ENCODE measurements at places on chromosomes 3 and 15.

DNA sequence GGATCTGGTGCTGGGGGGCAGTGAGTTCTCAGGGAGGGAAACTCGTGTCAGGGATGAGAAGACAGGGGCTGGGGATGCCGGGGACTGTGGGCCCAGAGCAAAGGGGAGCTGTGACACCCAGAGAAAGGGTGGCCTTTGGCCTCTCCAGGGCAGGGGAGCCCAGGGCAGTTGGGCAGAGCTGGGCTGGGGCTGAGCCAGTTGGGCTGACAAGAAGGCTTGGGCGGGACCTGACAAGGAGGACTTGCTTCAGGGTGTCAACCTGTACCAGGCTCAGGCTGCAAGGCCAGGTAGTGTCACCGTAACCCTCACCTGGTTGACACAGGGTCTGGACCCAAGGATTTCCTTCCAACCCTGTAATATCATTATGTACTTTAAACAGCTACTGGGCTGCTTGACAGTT, 13.2 kb upstream of the ANPEP start:
- DNase-seq = no peak

- DNase-seq = peak; percentile 43
These were observed 40.0 kb upstream of the TEX9 start for GRCh38 chr15:56325186-56325585.

DNA sequence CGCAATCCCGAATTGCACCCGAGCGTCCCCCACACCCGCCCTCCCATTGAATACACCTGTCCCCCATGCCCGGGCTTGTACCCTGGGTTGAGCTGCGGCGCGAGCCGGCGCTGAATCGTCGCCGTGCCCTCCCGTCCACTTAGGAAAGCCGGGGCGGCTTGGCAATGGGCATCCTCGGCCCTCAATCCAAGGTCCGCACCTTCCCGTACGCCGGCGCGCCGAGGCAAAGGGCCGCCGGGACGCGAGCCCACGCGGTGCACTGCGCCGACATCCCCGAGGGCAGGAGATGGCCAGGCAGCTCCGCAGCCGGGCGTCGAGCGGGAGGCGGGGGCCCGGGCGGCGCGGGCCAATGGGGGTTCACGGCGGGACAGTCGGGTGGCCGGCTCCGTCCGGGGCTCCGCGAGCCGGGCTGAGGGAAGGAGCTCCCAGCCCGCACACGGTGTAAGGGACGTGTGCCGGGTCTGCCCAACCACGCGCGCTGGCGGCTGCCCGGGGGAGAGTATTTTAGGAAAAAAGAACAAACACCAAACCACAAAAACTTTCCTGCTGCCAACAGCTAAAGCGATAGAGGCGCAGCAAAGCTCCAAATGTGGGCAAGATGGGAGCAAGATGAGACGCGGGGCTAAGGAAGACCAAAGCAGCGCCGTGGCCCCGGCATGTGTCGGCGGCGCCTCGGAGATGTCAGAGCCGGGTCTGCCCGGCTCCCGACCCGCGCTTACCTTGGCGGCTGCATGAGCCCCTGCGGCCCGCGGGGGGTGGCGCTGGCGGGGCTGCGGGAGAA, 621 bp downstream of the RGMA start:
- no peak for DNase-seq

DNA sequence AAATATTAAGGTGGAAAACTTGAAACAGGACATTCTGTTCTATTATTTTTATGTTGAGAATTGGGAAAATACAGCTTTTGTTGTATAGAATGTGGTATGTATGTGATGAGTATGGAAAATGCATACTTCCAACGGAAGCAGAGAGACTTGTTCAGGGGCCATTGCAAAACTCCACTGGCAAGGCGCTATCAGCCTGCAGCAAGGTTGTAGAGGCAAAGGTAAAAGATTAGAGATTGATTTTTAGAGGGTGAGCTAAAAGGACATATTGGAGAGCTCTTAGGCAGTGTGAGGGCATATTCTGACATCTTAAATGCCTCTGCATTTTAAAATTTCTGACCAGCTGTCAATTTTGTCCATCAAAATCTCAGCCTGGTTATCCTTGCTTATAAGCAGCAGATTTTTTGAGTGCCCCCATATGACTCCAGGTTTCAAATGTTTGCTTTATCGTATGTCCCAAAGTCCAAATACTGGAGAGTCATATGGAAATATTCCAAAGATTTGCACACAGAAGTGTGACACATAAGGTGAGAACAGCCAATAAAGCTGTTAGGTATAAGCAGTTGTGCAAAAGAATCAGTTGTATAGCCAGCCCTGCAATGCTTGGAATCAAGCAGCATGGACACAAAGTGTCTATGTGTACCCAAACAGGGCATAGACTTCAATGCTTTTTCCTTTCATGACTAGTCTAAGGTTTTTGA, 829.4 kb downstream of the FHIT start:
- no peak for DNase-seq

DNA sequence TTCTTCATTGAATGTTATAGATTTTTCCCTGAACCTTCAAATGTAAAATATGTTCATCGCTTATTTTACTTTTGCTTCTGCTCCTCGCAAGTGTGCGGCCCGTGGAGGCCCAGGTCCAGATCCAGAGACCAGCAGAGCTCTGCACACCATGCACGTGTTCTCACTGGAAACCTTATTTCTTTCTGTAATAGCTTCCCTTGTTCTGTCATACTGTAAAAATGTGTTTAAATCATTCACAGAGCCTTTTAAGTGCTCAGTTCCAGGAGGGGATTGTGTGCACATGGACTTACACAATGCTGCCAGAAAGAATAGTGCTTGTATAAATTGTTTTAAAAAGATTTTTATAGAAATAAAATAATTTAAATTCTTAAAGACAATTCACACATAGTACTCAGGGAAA, 359.3 kb downstream of the GABRG3 start:
- DNase-seq = no peak

DNA sequence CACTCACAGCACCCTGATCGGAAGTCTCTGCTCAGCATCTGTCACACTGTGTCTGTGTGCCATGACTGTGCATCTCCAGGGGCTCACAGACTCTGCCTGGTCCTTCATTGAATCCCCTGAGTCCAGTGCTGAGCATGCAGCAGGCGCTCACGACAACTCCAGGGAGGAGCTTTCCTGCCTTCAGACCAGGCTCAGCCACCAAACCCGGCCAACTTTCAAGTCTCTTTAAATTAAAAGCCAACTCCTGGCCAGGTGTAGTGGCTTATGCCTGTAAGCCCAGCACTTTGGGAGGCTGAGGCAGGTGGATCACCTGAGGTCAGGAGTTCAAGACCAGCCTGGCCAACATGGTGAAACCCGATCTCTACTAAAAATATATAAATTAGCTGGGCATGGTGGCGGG, 24.2 kb downstream of the GRAMD2A start:
- DNase-seq = no peak

GRCh38 chr3:123728014-123728413, 143.2 kb upstream of the HACD2 start:
- DNase-seq = peak; percentile 46

DNA sequence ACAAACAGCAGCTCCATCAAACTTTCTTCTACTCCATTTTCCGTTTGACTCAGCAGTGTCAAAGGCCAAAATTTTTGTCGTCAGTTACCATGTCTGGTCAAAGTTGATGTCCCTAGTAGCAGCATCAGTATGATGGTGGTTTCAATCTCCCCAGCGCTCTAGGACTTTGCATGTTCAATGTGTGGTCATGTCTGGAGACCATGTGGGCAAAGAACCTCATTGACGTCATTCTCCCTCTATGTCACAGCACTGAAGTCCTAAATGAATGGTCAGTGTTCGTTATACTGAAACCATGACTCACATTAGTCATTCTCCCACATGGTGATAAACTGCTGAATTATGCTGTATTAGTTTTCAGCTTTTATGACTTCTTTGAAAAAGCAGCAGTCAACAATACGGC, 23.2 kb downstream of the SHC4 start:
- peak; percentile 98 for DNase-seq

DNA sequence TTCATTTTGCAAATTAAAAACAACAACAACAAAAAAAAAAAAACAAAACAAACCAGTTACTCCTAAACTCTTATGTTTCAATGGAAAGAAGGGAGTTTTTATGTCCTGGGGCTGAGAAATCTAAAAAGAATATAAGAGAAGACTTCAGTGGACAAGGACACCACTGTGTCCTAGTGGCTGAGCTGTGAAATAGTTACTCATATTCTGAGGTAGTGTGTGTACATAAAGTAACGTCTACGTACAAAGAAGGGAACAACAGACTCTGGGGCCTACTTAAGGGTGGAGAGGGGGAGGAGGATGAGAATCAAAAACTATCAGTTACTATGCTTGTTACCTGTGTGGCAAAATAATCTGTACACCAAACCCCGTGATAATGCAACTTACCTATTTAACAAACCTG, 6.0 kb upstream of the TP53BP1 start:
- no peak for DNase-seq

GRCh38 chr3:11382146-11382745, 110.0 kb downstream of the ATG7 start:
- DNase-seq = no peak

DNA sequence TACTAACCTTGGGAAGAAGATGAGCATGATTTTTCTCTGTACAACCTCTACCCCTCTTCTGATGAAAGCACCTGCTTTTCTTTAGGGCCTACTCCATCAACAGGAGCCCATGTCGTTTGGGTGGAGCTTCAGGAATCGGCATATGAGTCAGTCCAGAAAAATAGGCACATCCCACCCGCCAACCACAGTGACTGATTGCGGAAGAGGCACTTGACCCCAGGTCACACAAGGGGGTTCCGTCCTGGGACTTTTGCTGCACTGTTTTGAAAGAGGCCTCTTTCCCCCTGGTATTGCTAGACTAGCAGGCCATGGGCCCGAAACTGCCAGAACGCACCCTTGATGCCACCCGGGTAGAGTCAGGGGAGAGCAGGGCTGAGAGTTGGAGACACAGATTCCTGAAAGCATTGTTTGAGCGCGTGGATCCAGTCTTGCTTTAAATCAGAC, 19.3 kb upstream of the NRROS start:
- DNase-seq = no peak

GRCh38 chr3:54514416-54514815, 392.1 kb downstream of the CACNA2D3 start:
- no peak for DNase-seq

GRCh38 chr15:91803260-91803659, 50.2 kb upstream of the SLCO3A1 start:
- no peak for DNase-seq

DNA sequence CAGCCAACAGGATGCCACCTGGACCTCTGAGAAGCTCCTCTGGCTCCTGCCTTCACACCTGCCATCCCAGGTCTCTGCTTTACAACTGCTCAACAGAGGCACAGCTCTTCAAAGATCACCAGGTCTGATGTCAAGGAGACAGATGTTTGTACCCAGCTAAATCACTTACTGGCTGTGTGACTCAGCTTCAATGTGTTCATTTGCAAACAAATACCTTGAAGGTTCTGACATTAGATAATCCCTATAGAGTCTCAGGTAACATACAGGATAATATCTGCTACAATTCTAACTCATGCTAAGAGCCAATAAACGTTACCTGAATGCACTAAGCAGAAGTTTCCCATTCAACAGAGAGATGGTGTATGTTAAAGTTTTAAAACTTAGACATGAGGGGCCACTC, 163.4 kb upstream of the IGF1R start:
- no peak for DNase-seq

- peak; percentile 15 for DNase-seq
These were observed 61.1 kb upstream of the GPD1L start for GRCh38 chr3:32045091-32045915.

- no peak for DNase-seq
These were observed 145.8 kb upstream of the BHLHE40 start for GRCh38 chr3:4833471-4833870.

DNA sequence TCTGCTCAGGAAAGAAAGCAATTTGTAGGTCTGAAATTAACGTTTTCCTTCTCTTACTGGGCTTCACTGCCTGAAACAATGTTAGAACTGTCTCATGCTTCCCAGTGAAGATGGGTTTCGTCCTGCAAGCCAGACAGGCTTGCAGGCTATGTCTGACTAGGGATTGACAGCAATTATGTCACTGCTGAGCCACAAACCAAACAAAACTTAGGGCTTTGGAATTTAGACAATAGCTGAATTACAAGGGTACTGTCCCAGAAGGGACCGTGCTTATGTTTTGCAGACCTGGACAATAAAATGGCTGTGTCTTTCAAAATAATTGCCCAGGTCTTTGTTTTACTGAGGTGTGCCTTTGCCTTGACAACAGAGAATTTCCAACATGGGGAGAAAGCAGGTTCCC, 46.3 kb upstream of the CCDC80 start:
- DNase-seq = no peak

All from HFFc6 (cell line).